ENCODE measurements at places on chromosomes 11 and 22.

GRCh38 chr11:119795231-119795630, 66.2 kb upstream of the NECTIN1 start:
- no peak for DNase-seq

DNA sequence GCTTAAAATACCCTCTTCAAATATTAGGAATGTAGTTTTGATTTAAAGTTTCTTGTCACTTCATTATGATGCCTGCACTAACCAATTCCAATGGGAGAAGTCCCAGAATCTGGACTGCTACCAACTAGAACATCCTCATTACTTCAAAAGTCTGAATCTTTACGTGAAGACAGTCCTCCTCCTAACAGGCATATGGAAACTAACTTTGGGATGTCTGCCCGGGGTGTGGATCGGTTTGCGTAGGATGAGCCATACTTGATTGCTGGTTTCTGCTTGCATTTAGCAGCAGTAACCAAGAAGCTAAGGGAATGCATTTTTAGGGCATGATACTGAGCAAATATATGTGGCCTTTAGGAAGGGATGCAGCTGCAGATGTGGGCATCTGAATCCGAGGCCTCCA, 177.1 kb downstream of the LRRC4C start:
- DNase-seq: no peak

DNA sequence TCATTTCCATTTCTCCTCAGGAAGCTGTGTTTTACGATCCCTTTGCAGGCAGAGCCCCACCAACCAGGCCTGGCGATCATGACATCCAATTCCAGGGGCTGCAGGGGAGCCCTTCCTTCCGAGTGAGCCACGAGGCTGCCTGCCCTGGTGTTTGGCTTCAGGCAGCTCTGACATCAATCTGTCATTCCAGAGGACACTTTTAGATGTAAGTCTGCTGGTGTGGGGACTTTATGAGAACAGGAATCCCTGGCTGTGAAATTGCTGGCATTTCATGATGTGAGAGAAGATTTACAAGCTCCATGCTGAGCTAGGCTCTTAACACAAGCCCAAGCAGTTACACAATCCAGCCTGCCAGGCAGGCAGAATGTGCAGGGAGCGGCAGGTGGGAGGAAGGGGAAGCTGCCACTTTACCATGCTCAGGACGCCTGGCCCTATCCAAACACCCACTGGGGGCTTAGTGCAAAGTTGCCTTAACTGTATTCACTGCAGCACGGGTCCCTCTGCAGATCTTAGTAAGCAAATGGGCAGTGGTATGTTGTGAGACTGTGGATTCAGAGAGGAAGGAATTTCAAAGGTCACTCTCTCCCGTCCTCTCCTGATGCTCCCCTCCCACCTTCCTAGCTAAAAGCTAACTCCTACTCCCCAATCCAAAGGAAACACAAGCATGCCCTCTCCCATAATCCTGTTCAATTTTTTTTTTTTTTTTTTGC, 43.4 kb upstream of the MICAL2 start:
- no peak for DNase-seq

GRCh38 chr22:42862045-42862734, 5.1 kb upstream of the ARFGAP3 start:
- no peak for DNase-seq

- DNase-seq: no peak
Observed at GRCh38 chr11:57648801-57649735, 644 bp downstream of the YPEL4 start.

- DNase-seq: no peak
Observed at GRCh38 chr22:27299181-27300085, 502.1 kb downstream of the MN1 start.

DNA sequence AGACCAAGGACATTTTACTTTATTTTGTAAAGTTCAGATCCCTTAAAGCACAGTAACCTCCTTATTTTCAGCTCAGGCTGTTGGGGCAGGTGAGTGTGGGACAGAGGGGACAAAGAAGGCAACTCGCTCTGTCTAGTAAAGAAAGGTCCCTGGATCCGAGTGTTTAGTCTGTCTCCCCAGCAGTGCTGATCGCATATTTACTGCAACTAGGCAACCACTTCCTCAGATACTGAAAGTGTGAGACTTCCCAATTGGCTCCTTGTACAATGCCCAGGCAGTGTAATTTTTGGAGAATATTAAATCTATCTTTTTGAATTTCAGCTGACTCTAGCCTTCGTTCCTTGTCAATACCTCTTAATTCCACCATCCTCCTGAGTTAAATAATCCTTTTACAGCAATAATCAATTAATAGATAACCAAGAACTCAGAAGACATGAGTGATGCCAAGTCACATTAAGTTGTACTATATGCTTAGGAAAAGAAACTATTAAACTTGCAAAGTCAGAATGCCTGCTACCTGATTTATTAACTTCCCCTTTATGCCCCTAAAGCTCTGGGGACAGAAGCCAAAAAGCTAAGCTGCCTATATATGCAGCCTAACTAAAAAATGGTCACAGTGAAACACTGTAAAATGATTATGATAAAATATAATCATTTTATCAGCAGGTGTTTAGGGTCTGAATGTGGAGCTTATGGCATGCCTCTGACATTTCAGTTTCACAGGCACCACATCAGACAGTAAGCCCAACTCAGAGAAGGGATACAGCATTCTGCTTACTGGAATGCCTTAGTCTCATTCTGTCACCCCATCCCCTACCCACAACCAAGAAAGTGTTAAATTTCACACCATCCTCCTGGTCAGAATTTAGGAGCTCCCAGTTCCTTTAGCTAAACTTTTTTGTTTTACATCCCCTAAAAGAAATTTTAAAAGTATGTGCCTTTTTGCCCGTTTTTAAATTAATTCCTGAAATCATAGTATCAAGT, 138.7 kb downstream of the TRIM44 start:
- no peak for DNase-seq
